ENCODE measurements at places on chromosomes 2 and 18.

DNA sequence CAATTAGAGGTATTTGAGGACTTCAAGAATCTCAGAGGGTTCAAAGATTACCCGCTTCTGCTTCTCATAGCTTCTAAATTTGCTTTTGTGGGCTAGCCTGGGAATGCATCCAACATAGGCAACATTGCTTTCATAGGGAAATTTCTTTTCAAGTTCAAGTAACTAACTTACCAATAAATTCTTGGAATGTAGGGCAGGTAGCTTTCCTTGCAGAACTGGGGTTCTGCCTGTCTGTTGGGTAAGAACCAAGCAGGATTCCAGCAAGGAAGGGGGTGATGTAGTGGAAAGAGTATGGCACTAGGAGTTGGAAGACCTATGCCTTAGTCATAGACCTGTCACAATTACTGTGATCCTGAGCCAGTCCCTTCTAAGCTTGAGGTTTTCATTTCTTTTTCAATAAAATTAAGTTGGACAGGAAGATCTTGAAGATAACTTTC lies 164.1 kb downstream of the FHOD3 start:
- DNase-seq = no peak

GRCh38 chr2:144504218-144504641 lies 15.7 kb downstream of the ZEB2 start:
- DNase-seq = no peak

- DNase-seq = no peak
These were observed 30.3 kb upstream of the B3GNT7 start for GRCh38 chr2:231364961-231365810.

DNA sequence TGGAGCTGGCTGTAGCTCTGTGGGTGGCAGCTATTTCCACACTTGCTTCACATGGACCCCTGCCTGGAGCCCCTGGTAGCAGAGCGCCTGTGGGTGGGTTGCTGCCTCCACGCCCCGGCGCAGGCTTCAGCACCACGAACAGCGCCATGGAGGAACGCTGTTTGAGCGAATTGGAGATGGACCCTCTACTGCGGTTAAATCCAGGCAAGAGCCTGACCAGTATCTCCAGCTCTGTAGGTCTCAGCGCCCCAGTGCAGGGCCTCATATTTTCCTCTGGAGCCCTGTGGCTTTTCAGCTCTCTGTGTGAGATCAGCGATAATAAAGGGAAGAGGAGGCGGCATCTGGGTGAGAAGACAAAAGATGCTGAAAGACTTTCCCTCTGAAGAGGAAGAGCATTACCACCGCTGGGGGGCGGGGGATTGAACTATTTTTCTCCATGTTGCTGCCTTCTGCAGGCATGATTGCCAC lies 12.0 kb downstream of the ONECUT2 start:
- no peak for DNase-seq

DNA sequence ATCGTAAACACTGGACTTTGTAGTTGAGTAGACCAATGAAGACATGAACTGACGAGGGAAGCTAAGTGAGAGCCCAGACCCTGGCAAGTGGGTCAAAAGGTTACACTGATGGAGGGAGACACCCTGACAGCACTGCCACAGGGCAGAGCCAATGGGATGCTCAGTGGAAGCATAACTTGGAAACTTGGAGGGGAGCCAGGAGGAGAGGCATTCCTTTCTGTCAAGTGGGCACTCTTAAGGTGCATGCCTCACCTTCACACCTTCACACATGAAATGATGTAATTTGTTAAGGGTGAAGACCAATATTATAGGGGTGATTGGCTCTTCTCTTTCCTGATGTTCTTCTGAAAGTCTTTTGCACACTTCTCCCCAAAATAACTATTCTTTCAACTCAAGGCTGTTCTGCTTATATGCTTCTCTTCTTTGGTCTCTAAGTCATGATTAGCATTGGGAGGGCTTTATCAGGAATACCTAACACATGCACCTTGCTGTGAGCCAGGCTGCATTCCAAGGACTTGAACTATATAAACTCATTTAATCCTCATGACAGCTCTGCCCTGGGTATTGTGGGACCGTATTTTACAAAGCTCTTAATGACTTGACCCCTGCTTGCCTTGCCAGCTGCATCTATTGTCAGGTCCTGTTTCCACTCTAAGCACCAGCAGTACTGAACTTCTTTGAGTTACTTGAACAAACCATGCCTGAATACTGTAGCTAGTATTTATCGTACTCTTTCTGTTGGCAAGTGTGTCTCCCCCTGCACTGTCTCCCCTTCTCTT lies 19.0 kb downstream of the RPL37A start:
- no peak for DNase-seq

DNA sequence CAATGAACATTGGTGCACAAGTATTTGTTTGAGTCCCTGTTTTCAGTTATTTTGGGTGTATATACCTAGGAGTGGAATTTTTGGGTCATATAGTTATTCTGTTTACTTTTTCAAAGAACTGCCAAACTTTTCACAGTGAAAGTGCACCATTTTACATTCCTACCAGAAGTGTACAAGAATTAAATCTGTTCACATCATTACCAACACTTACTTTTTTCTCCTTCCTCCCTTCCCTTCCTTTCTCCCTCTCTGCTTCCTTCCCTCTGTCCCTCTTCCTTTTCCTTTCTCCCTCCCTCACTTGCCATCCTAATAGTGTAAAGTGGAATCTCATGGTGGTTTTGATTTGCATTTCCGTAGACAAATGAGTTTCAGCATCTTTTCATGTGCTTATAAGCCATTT lies 11.9 kb downstream of the ADNP2 start:
- no peak for DNase-seq

DNA sequence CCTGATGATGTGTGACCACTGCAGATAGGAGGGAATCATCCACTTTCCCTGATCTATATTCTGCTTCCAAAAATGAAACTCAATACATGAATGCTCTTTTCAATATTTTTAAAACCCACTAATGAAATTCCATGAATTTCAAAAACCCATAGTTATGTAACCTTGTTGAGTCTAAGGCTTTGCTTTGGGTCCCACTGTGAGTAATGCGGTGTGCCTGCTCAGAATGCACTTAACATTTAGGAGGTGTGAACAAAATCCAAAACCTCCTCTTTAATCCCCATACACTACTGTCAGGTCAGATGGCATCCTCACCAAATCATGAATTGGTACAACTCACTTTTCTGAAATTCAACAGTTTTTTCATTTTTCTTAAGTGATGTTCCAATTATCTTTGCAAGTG lies 50.4 kb downstream of the CCDC93 start:
- DNase-seq = no peak

DNA sequence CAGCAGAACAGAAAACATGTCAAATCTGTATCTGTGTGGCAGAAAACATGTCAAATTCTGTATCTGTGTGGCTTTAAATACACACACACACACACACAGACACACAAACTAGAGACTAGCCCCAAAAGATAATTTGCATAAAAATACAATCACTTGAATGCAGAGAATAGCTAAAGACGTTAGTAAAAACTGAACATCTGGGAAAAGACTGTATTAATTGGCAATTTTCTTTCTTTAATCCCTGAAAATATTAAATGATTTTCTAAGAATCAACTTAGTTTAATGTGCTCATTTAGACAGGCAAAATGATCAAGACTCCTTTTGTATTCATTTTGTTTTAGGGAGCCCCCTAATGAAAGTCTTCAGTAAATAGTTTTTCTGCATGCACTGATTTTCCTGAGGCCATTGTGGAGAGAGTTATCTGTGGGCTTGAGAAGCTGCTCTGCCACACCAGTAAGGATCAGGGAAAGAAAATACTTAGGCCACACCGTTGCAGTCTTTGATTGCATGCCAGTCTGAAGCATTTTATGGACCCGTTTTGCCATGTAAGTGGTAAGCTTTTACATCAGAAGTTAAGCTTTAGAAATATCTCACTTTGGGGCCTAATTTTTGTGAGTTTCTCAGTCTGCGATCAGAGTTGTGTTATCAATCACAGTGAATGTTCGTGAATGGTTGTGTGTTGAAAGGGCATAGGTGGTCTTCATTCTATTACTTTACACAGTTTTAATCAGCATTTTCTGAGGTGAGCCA lies 2.2 kb downstream of the SPATS2L start:
- no peak for DNase-seq

GRCh38 chr2:169095621-169096105 lies 26.3 kb downstream of the DHRS9 start:
- DNase-seq = no peak
